ENCODE measurements at places on chromosomes 2 and 18.

- DNase-seq, result no peak
These were observed 88.8 kb downstream of the GFPT1 start for GRCh38 chr2:69298261-69298660.

- DNase-seq, result no peak
These were observed 78.3 kb downstream of the ADAM23 start for GRCh38 chr2:206521612-206522011.

DNA sequence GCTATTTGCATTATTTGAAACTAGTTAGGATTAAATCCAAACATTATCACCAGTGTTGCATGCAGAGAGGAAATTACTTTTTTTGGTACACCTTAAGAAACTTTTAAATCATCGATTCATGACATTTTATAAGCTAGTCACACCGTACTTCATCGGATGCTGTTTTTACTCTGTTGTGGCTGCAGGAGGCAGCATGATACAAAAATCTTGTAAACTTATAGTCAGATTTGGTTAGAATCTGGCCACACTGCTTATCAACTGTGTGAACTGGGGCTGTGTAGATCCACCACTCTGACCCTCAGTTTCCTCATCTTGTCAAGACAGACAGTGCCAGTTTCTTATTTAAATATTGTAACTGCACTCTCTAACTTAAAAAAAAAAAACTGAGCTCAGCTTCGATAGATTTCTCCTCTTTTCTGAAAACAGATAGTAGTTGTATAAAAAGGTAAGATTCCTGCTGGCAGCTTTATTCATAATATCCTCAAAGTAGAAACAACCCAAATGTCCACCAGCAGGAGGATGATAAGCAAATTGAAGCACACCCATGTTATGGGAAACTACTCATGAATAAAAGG is 77.8 kb downstream of the RAPGEF4 start:
- no peak for DNase-seq

GRCh38 chr2:205133544-205133943 is 548.8 kb upstream of the NRP2 start:
- no peak for DNase-seq

GRCh38 chr2:184599054-184599871 is 934 bp downstream of the ZNF804A start:
- no peak for DNase-seq

GRCh38 chr2:35960596-35960995 is 395.0 kb upstream of the CRIM1 start:
- DNase-seq, result no peak

DNA sequence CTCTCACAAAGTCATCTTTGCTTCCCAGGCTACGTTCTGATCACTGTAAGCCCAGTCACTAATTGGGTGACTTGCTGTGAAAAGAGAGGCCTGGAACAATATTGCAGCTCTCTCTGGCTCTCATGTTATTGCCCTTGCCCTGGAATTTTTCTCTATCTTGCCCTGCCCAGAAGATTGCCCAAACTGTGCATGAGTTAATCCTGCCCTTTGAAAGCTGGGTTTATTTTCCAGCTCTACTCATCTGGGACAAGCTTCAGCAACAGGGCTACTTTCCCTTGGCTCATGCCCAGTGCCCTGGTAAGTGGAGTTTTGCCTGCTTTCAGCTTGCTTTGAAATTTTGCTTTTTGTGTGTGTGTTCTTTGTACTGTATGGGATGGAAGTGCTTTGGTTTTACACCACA is 6.9 kb upstream of the EHBP1 start:
- DNase-seq, result no peak

- no peak for DNase-seq
These were observed 128.7 kb downstream of the LYPD6B start for GRCh38 chr2:149167001-149167780.

DNA sequence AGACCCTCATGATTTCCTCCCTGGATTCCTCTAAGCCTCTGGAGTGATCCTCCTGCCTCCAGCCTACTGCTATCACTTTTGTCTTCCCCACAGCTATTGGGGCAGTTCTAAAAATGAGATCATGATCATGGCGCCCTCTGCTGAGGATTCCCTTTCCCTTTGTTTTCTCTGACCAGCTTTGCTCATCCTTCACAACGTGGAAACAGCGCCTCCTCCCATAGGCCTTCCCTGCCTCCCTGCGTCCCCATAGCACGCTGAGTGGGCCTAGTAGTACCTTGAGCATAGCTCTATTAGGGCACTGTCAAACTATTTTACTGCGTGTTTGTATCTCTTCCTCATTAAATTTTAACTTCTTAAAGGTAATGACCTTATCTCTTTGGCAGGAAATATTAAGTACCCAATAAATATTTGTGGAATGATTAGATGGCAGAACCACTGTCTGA is 207.0 kb upstream of the FANCL start:
- peak; percentile 84 for DNase-seq

GRCh38 chr18:74507097-74507881 is 11.1 kb downstream of the CNDP2 start:
- DNase-seq, result no peak

DNA sequence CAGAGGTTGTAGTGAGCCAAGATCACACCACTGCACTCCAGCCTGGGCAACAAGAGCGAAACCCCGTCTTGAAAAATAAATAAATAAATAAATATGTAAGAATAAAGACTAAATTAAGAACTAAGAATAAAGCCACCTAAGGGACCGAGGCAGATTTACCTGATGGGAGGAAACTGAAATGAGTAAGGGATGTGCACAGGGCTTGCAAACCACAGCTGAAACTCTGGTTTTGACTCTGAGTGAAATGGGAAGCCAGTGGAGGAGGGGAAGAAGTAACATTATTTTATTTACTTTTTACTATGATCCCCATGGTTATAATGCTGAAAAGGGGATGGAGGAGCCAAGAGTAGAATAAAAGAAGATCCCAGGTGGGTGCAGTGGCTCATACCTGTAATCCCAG is 107.3 kb downstream of the CABYR start:
- no peak for DNase-seq

DNA sequence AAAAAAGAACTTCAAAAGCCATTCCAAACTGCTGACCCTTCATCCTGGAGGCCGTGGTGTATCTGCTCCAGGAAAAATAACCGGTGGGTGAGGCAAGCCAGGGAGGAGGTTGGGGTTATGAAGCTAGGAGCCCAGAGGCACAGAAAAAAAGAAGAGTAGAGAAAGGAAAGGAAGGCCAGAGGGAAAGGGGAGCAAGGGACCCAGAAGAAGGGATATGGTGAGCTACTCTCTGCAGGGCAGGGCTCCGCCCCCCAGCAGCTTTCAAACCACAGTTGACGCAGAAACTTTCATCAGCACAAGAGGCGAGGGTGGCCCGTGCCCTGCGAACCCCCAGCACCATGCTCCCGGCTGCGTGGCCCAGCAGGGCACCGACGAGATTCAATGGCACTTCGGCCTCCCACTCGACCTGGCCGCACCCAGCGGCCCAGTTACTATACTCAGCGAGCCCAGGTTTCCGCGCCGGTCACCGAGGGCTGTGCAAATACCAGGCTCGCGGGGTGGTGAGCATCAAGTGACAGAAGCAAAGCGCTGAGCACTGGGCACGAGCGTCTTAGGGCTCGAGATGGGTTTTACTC is 665 bp downstream of the MCM6 start:
- no peak for DNase-seq

- DNase-seq, result peak; percentile 78
These were observed 679 bp downstream of the CLK1 start for GRCh38 chr2:200863782-200864175.

GRCh38 chr2:173957517-173957916 is 7.7 kb downstream of the SP3 start:
- no peak for DNase-seq

DNA sequence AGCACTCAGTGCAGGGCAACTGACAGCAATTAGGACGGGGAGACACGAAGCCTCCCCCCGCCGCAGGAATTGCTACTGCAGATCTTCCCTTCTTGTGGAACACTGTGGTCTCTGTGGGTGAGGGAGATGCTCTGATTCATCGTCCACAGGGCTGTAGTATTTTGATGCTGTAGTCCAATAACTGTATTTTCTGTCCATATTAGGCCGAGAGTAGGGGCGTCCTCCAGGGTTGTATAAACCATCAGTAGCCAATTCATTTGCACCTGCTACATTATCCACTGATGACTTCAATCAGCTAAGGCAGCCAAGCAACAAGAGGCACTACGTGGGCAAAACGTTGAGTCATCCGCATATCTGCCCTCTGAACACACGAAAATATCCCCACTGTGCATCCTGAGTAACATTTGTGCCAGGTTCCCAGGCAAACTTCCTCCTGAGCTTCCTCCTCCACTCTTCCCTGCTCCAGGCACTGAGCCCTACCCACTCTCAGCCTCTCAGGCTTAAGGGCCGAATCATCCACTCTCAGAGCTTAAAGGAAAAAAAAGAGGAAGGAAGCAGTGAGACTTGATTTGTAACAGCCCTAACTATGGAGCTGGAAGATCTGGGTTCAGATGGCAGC is 62.1 kb downstream of the LBH start:
- no peak for DNase-seq

- no peak for DNase-seq
These were observed 72.7 kb downstream of the FAM228A start for GRCh38 chr2:24247592-24247991.

GRCh38 chr18:35479911-35480586 is 17.7 kb downstream of the INO80C start:
- no peak for DNase-seq

DNA sequence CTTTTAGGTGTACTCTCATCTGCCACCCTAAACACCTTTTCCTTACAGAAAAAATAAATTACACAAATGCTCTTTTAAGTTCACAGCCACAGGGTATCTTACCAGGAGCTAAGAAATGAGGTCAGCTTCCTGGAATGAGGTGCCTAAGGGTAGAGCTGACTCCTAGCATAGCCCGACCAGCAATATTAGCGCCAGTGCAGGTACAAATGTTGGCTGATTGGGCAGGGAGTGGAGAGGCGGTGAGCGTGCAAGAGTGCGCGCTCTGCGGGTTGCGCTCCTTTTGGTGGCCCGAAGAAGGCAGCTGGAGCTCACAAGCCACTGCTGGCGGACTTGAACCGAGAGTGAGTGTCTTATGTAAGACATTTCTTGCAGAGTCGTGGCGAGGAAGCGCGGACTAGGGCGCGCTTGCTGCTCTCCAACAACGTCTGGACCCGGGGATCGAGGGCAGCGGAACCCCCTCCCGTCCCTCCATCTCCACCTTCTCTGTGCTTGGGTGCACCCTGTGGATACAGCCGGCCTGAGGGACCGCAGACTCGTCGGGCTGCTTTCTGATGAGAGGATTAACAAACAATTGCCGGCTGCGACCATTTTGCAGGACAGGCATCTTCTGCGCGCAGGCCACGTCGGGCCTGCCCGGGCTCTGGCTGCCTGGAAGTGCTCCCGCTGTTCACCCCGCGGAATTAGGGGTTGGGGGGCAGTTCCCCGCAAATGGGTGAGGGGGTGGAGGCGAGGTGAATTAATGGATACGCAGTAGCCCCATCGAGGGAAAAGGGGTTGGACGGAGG is 17.3 kb downstream of the BOLA3 start:
- DNase-seq, result no peak

DNA sequence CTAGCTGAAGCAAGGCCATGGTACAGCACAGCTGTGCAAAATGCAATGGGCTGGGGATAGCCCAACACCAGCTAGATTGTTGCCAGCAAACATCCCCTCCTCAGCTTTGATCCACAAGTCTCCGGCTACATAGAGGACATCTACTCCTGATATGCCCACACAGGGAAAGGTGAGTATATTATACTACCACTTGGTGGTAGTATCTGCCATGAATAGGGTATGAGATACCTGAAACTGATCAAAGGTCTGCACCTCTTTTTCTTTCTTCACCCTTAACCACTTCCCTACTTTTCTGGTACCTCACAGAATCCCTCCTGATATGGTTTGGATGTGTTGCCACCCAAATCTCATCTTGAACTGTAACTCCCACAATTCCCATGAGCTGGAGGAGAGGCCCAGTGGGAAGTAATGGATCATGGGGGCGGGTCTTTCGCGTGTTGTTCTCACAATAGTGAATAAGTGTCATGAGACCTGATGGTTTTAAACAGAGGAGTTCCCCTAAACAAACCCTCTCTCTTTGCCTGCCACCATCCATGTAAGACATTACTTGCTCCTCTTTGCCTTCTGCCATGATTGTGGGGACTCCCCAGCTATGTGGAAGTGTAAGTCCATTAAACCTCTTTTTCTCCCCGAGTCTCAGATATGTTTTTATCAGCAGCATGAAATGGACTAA is 279.6 kb downstream of the TXNL1 start:
- no peak for DNase-seq

DNA sequence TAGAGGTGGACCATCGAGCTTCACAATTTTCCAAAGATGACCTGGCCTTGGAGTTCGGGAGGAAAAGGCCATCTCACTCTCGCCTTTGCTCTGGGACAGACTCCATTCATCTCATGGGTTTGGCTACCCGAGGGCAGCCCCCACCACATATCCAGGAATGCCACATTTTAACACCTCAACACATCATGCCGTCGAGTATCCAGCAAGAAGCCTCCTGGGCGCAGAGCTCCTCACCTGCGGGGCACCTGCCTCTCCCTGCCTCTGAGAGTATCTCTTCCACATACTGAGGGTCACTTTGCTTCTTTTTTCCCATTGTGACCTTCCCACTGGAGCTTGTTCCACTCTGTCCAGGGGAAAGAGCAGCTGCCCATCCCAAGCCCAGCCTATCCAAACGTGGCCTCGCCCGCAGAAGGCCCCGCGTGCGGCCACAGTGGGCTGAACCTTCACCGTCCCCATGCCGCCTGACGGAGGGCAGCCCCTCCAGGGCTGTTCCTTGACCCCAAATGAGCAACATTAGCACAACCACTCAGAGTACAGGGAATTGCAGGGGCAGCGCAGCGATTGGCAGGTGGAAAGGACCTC is 5.5 kb upstream of the LIMS2 start:
- no peak for DNase-seq

DNA sequence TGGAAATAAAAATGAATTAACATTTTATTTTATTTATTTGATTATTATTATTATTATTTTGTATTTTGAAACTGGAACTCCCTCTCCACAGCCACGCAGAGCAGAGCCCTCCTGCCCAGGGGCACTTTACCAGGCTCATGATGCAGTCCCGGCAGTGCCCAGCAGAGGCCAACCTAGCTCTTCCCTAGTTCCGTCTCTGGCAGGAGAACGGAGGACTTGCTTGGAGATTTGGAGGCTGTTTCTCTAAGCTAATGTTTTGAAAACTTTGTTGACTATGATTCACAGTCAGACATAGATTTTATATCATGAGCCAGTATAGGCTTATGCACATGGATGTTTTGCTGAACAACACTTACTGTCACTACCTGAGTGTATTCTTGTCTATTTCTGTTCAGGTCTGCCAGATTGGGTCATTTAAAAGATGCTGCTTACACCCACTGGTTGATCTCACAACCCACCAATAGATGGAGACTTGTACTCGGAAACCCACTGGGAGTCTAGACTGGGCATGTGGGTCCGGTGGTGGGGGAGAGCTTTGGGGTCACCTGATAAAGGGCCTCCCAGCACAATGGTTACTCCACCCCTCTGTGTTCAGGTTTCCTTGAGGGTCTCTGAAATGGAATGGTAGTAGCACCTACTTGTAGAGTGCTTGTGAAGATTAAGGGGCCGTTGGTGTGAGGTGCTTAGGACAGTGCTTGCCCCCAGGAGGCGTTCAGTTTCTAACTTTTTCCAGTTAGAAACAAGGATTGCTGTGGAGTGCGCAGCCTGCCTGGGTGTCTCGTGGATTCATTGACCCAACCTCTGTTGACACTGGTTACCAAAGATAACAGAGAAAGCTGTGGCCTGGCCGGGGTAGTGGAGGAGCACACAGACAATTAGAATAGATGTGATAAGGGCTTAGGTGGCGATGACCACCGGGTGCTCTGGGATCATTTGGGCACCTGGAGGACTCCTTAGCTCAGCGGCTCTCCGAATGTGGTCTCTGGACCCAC is 177.3 kb downstream of the HAUS1 start:
- peak; percentile 46 for DNase-seq

- no peak for DNase-seq
These were observed 70.7 kb downstream of the PAX3 start for GRCh38 chr2:222228054-222228453.

GRCh38 chr2:240201866-240202265 is 61.4 kb upstream of the OTOS start:
- DNase-seq, result no peak

All from hippocampal formation (tissue), 2 donors.